Gastroesophageal sphincter (tissue), 4 donors: ENCODE measurements at places on chromosomes 3 and 15. TPM values are rescaled to one million over a fixed set of nuclear protein-coding genes. Genes with fewer than 3 reads are reported as not detected.

DNA sequence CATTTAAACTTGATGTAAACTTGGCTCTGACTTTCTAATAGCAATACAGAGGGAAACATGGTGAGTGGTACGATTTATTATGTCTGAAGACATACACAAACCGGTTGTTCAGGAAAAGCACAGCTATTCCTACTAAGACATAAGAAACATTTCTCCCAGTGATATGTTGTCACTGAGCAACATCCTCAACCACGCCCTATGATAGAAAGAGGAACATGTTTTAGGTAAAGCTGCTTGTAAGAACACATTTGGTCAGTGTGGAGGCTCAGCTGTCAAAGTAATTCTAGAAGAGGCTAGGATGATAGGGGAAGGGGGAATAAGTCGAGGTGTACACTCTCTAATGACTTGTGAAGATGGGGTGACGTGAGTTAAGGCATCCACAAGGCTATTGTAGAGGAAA lies 42.7 kb upstream of the B3GNT5 start:
- no peak overlapping the region for H3K27ac ChIP-seq
- no peak overlapping the region for H3K4me3 ChIP-seq
- no peaks in the 10 kb centered on the region for H3K27me3 ChIP-seq
- H3K36me3 ChIP-seq, result no peaks in the 10 kb centered on the region

The THBS1 gene
- 1,645 TPM for total RNA-seq

The SOX14 gene
- total RNA-seq, result not detected

The PARP16 gene
- total RNA-seq, result 10.1 TPM

The MOBP gene
- total RNA-seq, result not detected
